ENCODE measurements at places on chromosomes 13 and 19.

- DNase-seq = no peak
These were observed 216 bp downstream of the SUGP2 start for GRCh38 chr19:19033176-19033425.

DNA sequence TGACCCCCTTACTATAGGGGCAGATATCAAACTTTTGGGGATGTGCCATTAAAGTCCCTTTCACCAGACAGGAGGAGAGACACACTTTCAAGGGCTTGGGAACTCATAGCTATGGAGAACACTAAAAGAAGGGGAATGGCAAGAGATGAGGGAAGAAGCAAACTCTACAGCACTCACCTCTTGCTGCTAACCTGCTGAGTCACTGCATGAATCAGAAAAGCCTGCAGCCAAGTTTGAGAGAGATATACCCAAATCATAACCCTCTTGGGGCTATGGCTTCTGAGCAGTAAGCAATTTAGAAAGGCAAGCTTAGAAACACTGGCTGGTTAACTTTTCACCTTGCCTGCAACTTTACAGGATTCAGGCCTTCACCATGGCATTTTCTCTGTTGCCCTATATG lies 1028.0 kb downstream of the UQCRFS1 start:
- DNase-seq = no peak

GRCh38 chr13:36382030-36382429 lies 35.8 kb upstream of the SPART start:
- DNase-seq = no peak

DNA sequence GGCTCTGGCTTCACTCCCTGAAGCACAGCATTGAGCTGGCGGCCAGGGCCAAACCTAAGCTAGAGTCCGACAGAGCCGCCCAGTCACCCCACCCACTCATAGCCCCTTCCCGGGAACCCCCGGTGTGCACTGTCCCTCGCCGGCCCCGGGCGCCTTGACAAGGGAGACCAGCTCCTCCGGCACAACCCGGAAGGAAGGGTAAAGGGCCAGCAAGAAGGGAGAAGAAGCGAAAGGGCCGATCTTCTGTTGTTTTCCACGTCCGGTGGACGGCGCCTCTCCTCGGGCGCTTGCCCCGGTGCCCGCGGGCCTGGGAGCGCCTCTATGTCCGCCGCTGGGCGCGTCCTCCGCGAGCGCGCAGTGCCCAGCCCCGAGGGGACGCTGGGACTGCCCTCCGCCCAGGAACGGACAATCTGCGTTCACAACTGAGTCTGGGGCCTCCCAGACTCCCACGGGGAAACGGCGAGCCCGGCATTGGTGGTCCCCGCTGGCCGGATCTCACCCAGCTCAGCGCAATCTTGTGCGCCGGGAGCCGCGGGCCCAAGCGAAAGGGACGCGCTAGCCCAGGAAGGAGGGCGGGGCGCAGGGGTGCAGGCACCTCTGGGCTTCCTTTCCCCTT lies 172.5 kb upstream of the MIR17HG start:
- no peak for DNase-seq

GRCh38 chr19:35963514-35963913 lies 27.3 kb downstream of the LRFN3 start:
- no peak for DNase-seq

Measured in stimulated activated CD8-positive, alpha-beta memory T cell treated with anti-CD3 and anti-CD28 coated beads, Interleukin-7, amount 100 ng/mL, for 1 hour (primary cell).